ENCODE measurements at places on chromosomes 12 and 14.

- no peak for DNase-seq
Measured at GRCh38 chr12:90399357-90399756, 555.6 kb downstream of the CCER1 start.

DNA sequence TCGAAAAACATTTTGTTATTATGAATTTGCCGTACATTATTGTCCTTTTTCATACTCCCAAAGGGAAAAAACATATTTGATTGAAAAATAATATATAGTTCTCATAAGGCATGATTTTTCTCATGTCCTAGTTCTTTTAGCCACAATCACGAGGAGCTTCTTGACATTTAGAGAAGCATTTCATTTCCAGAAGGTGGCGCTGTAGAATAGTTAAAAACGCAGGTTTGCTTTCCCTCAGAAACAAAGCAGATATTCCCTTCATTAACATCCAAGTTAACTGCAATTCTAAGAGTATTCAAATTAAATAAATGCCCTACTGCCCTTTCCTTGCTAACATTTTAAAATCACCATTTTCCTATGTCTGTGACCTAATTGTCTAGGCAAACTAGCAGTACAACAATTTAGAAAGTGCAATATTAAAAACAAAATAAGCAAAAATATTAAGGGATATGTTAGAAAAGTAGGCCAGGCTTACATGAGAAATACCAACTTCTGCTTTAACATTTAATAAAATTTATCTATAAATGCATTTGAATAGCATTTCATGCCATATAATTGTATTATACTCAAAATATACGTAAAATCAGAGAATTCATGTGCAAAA is 10.9 kb upstream of the PIK3C2G start:
- DNase-seq = peak; percentile 55

- no peak for DNase-seq
Measured at GRCh38 chr14:100896369-100897060, 7.0 kb downstream of the RTL1 start.

DNA sequence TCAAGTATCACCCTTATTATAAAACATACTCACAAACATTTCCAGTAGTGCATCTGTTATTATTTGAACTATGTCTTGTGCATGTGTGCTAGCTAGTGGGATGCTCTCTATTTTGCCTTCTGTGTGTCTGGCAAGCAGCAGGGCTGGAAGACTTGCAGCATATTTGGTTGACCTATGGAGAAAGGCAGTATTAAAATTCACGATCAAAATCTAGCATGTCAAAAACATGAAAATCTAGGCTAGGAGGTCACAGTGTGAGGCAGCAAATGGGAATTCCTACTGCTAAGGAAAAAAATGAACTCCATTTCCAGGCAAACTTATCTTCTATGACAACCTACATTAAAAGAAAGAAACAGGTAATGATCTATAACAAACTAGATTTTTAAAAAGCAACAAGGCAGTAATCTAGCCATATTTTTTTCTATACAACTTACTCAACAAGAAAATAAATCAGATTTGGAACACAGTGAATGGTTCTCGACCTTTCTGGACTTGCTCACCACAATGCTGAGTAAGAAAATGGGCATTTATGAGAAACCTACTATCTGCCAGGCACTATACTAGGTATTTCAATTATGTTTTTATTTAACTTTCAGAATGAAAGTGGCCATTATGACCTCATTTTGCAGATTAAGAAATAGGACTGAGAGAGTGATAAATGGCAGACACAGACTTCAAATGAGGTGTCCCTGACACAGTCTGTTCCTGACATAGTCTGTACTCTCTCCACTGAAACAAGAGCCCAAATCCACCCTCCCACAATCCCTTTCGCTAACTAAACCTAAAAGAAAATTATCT is 96.8 kb downstream of the TXNDC16 start:
- no peak for DNase-seq

DNA sequence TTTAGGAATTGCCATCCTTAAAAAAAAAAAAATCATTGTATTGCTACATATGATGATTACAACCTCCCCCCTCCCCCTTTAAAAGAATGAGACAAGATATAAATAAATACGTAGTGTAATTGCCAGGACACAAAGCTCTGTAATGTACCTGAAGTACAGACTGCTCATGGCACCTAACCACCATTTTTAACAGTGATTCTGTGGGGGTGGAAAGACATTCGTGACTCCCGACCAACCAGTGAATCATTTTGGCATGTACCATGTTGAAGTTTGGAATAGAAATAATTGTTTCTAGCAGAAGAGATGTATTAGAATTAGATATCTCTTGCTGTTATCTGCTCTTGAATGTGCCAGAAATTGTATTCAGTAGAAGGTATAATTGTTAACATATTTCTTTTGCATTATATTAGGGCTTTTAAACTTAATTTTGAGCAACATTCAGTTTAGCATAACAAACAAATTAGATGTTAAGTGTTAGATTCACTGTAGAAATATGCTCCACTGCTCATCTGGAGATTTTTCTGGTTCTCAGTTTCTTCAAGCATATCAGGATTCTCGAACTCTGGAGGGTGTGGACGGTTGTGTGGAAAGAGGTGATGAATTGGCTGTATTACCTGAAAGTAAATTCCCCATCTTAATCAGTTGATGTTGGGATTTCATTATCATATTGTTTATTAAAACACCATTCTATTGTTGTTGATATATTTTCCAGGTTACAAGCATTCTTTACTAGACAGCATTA is 31.1 kb downstream of the FRS2 start:
- no peak for DNase-seq

DNA sequence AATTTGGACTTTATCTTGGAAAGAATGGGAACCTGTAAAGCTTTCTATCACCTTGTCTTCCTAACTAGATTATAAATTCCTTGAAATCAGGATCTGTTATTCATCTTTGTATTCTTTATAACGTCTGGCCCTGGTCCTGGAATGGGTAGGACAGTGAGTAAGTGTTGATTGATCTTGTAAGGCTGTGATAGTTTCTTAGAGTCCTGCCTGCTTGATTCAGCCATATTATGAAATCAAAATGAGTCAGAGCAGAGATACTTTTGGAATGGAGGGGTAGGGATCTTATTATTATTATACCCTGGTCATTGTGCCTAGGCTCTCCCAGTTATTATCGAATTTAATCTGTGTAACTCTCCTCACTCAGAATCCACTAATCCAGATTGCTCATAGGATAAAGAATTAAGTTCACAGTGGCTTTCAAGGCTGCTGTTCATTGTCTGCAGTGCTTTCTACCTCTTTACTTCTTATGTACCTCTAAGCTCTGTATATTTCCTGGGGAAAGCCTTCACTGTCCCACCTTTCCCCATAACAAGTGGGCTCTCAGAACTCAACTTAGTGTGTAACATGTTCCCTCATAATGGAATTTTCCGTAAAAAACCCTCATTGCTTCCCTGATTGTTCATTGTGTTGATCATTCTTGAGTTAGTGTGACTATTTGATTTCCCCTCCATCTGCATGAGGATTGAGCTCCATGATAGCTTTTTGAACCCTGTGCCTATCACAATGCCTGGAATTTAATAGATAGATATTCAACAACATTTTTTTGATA is 93.3 kb downstream of the DAAM1 start:
- no peak for DNase-seq

DNA sequence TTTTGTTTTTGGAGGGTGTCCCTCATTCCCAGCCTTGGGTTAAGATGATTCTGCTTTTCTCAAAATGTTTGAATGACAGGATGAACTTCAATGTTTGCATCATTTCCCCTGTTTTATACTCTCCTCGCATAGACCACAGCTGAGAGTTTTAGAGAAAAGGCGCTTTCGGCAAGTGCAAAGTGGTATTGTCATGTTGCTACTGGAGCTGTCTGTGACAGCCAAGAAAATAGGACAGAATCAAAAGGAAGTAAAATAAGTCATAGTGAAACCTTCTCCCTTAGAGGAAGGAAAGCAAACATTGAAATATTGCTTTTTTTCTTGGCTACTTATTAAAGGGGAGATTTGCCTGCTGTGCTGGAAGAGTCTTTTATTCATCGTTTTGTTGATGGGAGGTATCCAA is 33.5 kb upstream of the ARHGAP5 start:
- no peak for DNase-seq
